ENCODE measurements at places on chromosomes 11 and 22.

DNA sequence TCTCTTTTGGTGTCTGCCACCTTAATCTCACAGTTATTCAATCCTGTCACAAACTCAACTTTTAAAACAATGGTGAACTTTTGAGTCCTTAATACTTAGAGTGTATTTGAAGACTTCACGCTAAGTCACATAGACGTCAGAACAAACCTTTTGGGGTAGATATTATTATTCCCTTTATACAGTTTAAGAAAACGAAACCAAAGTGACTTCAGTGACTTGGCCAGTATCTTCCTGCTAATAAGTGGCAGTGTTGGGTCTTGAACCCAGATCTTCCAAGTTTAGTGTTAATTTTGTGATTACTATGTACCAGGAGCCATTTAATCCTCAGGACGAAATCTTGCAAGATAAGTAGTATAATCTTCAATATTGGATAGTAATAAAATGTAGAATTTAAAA lies 691 bp downstream of the CEP295 start:
- DNase-seq, result no peak

- no peak for DNase-seq
Observed at GRCh38 chr22:27997538-27997937, 78.5 kb upstream of the PITPNB start.

DNA sequence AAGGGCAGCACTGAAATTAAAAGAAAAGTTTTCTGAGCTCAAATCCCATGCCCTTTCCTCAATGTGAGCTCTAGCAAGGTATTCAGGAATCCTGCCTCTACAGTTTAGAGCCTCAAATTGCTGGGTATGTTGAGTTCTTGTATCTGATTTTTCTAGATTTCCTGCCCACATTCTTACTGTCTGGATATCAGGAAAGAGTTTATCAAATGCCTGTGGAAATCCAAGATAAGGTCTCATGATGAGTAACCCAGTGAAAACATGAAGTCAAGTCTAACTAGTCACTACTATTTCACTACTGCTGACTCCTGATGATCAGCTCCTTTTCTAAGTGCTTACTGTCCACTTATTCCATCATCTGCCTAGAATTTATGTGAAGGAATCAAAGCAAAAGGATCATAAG lies 29.8 kb downstream of the LIMK2 start:
- no peak for DNase-seq

DNA sequence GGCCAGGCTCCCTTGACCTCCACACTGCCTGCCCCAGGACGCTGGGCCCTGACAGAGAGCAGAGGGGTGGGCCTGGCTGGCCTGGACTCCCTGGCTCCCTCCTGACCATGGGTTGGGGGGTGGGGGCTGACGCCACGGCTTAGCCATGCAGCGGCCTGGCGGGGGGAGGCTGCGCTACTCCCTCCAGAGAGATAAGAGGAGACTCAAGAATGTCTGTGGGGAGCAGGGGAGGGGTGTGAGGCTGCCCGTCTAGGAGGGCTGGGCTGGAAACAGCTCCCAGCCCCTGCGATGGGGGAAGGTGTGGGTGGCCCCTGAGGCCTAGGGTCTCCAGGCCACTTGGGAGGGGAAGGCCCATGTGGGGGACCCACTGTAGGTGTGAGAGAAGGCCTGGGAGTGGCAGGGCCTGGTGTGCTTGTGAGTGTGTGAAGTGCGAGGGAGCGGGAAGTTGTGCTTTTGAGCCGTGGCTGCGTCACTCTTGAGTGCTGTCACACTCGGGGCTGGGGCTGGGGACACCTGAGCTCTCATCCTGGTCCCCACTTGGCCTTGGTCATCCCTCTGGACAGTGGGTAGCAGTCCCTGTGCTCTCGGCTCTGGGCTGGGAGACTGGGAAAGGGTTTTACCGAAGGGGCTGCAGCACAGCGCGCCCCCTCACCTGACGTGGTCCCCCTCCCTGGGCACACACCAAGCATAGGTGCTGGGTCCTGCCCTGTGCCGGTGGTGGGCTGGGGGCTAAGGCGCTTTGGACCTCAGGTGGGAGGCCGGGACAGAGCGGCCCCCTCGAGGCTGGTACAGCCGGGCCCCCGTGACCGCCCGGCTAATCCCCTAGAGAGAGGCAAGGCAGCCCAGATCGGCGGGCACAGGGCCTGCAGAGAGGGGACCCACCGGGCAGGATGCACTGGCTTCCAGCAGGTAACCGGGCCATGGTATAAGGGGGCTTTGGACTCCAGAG lies 2.4 kb downstream of the MYRF start:
- DNase-seq, result no peak

- peak; percentile 81 for DNase-seq
Observed at GRCh38 chr11:66957971-66958231, 282 bp downstream of the PC start.

DNA sequence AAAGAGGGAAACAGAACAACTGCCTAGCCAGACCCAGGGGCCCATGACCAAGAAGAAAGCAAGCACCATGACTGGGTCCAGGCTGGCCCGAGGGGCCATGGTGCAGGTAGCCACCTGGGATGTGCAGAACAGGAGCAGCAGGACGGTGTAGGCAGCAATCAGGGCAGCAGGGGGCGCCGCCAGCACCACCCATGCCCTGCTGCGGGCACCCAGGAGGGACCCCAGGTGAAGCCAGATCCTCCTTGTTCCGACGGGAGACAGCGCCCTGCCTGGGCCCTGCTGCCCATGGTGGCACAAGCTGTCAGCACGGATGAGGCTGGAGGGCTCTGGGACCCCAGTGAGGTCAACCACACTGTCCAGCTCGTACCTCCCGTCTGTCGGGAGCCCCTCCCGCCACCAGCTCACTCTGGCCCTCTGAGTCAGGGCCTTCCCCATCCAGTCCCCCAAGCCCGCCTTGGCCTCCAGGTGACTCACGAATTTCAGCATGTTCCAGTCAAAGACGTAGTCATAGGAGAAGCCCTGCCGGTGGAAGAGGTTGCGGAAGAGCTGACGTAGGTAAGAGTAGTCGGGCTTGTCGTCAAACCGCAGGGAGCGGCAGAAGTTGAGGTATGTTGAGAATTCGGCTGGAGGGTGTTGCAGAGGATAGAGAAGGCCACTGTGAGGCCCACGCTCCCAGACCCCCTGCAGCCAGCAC lies 18.8 kb downstream of the CSNK1E start:
- peak; percentile 58 for DNase-seq

- no peak for DNase-seq
Observed at GRCh38 chr11:44192017-44192385, 96.5 kb downstream of the EXT2 start.

All from GM13977 (cell line).